ENCODE measurements at places on chromosomes 2 and 18.

DNA sequence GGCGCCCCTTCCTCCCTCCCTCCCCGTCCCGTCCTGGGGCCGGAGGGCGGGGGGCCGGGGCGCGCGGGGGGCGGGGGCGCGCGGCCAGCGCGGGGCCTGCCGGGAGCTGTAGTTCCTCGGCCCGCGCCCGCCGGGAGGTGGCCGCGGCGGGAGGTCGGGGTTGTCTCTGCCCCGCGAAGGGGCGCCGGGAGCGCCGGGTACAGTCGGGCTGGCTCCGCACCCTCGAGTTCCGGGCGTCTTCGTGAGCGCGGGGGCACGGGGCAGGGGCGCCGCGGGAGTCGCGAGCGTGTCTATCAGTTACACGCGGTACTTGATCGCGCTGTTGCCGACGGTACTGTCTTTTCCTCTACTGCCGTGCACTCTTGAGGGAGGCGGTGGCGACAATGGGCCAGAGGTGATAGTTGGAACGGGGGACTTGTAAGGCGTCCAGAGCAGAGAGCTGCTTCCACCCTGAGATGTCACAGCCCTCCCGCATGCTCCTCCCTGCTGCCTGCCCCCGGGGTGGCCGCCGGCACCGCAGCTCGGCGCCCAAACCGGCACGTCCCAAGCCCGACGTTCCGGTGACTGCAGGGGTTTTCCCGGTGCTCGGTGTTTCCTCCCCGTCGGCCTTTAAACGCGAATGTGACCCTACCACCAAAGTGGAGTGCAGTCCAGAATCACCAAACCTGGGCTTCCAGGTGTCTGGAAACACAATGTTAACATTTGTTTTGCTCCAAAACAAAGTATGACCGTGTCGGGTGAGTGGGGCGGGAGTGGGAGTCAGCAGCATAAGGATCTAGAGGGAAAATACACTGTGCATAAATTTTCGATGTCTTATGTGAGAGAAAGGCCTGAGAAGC lies at the start of gene PRKD3:
Gene PRKD3, minus strand, starts transcription at position 48 of the 839 bp plus-strand sequence. CDS start 8,309 bp downstream, outside the sequence.
- peak; percentile 56 for DNase-seq

DNA sequence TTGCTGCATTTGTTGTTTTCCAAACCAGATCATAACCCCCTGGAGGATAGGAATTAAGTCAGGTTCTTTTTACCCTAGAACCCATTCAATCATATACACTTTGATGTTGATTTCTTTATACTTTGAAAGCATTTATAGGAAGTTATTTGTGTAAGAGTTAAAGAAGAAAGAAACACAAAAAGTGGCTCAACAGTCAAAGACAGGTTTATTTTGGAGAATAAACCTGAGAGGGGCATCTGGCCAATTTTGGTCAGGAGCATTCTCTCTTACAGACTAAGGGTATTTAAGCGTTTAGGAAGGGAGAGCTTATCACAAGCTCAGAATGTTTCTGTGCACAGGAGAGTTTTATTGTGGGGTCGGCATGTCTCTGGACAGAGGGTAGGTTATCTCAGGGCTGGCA lies 398.0 kb downstream of the SPAG16 start:
- DNase-seq = no peak

- DNase-seq = peak; percentile 34
These were observed 47.0 kb downstream of the SLC9A4 start for GRCh38 chr2:102520009-102520408.

- DNase-seq = no peak
These were observed 321.5 kb upstream of the NT5C1B start for GRCh38 chr2:18910843-18911242.

DNA sequence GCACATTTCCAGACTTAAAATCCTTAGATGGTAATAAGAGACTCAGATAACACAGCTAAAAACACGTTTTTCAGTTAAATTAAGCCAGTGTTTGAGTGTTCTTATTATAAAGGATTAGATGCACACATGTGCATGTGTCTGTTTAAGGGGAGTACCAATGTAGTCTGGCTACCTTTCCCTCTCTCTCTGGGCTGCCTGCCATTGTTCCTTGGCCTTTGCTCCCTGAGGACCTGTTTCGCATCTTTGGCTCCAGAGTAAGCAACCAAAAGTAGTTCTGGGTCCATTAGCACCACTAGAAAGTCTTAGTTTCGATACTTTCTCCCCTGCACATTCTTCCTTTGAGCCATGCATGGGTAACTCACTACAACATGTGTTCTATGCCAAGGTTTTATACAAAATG lies 228.3 kb downstream of the TPGS2 start:
- no peak for DNase-seq

DNA sequence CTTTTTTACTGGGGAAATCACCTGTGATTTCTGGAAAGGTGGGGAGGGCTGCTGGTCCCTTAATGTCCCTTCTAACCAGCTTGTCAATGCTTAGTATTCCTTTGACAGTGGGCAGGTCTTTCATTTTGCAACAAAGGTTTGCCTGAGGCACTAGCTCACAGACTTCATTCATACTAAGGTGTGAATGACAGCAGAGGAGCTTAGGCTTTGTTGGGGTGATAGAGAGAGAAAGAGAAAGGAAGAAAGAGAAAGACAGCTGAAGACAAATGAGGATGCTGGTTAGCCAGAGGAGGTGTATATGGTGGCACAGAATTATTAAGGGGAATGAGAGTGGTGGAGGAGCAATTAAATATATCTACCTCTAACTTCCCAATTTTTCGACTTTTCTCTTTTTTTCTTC lies 28.9 kb upstream of the GTF2A1L start:
- DNase-seq = no peak

- no peak for DNase-seq
These were observed 96.7 kb downstream of the LRP2 start for GRCh38 chr2:169265591-169265990.

DNA sequence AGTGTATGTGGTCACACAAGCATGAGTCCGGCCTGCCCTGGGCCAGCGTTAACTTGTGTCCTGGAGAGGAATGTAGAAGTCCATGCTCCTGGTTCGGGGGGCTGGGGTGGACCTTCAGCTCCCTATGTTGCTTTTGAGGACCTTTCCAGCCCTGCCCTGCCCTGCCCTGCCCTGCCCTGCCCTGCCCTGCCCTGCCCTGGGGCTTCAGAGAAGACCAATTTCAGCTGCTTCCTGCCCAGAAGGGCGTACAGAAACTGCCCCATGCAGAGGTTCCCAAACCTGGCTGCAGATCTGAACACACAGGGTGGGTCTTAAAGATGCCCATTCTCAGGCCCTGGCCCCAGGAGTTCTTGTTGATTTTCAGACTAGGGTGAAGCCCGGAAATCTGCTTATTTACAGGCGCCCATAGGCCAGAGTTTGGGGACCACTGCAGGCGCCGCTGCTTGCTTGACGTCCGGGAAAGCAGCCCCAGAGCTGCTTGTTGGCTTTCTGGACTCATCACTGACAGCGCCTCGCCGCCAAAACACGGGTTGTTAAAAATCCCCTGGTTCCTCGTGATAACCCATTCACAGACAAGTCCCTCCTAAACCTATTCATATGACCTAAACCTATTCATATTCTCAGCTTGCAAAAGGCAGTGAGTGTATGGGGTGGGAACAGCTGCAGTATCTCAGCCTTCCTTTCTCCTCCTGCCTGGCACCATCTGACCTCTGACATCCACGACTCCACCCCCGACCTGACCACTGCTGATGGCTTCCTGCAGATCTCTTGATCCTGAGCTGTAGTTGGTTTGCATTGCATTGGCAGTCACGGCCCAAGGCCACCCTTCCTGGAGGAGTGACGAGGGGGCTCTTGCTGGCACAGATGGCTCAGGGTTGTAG lies 198.3 kb downstream of the GLI2 start:
- no peak for DNase-seq

Measured in Caco-2 (cell line).